ENCODE measurements at places on chromosomes 13 and 19.
A peak's percentile ranks its signal among the peaks of the same experiment; 100 is the strongest.

- DNase-seq = no peak
Observed at GRCh38 chr13:82248762-82249161, 1633.5 kb downstream of the SLITRK1 start.

DNA sequence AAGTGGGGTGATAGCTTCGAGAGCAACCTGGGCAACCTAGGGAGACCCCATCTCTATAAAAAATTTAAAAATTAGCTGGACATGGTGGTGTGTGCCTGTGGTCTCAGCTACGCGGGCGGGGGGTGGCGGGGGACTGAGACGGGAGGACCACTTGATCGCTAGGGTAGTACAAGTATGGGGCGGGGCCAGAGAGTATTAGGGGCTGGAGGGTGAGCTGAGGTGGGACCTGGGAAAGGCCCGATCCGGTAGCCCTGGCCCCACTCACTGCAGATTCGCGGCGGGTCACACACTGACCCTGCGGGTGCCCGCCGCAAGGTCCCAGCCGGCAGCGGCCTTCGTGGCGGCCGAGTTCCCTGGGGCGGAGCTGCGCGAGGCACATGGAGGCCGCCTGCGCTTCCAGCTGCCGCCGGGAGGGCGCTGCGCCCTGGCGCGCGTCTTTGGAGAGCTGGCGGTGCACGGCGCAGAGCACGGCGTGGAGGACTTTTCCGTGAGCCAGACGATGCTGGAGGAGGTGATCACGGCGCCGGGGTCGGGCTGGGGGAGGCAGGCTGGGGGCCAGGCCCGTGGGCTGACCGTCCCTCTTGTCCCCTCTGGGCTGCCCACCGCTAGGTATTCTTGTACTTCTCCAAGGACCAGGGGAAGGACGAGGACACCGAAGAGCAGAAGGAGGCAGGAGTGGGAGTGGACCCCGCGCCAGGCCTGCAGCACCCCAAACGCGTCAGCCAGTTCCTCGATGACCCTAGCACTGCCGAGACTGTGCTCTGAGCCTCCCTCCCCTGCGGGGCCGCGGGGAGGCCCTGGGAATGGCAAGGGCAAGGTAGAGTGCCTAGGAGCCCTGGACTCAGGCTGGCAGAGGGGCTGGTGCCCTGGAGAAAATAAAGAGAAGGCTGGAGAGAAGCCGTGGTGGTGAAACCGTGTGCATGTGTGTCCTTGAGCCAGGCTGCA, 2.0 kb upstream of the ARHGAP45 start:
- DNase-seq = no peak

- peak; percentile 41 for DNase-seq
Observed at GRCh38 chr13:107373551-107373950, 805.6 kb upstream of the ARGLU1 start.

- no peak for DNase-seq
Observed at GRCh38 chr19:13012690-13013608, 17.7 kb downstream of the NFIX start.

DNA sequence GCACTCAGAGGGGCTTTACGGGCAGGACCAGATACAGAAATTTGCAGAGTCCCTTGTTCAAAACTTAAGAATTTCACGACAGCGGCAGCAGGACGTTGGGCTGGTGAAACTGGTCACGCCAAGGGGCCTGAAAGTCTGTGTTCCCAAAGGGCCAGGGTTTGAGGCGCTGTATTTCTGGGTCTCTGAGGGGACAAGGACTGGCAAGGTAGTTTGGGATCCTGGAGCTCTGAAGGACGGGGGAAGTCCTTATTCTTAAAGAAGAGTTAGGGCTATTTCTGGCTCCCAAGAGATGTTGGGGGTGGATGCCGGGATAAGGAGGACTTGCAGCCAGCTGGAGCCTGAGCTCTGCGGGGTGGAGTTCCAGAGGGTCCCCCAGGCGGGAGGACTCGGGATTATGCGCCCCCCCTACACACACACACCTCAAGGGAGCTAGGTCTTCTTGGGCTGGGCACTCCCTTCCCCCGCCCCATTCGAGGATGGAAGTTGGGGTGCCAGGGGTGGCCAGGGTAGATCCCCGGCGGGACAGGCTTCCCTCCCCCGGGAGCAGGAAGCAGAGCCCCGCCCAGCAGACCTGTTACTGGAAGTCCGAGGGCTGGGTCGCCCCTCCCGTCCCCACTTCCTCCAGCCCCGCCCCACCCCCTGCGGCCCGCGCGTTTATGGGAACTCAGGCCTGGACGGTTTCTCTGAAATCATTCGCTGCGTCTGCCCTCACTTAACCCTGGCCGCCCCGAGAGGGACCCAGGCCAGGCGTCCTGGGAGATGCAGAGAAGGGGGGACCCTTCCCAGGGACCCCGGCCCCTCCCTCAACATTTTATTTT, 5.6 kb downstream of the BCL3 start:
- DNase-seq = no peak

DNA sequence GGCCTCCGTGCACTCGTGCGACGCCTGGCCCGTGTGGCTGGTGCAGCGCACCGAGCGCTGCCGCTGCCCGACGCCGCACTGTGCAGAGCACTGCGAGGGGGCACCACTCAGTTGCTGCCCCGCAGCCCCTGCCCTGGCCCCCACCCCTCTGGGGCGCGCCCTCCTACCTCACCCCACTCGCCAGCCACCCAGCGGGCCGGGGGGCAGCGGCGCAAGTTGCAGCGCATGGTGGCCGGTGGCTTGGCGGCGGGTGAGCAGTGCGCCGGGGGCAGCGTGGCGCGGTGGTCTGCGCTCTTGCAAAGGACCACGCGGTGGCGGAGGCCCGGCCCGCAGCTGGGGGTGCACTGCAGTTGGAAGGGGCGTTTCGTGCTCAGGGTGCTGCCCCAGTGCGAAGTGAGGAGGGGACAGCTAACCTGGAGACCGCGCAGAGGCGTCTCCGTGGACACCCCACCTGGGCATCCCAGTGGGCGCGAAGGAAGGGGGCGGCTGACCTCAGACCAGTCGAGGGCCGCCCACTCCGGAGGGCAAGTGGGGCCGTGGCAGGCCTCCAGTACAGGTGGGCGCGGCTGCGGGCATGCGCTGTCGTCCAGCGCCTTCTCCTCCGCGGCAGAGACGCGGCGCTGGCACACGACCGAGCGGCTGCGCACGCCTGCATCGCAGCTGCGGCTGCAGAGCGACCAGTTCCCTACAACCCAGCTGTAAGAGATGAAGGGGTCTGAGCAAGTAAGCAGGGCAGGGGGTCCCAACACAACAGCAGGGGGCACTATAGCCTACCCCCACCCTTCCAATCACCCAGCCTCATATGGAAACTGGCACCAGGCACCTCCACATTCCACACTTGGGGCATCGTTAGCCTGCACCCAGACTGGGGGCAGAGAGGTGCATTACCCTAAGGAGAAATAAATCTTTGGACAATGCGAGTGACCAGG, 8.0 kb upstream of the MYO1F start:
- no peak for DNase-seq

- DNase-seq = no peak
Observed at GRCh38 chr13:83350569-83350968, 531.7 kb downstream of the SLITRK1 start.

GRCh38 chr13:94758436-94758960, 46.2 kb upstream of the SOX21 start:
- DNase-seq = no peak

- no peak for DNase-seq
Observed at GRCh38 chr13:34201050-34201913, 383.3 kb downstream of the RFC3 start.

- DNase-seq = no peak
Observed at GRCh38 chr19:5515737-5516136, 52.0 kb downstream of the TINCR start.

DNA sequence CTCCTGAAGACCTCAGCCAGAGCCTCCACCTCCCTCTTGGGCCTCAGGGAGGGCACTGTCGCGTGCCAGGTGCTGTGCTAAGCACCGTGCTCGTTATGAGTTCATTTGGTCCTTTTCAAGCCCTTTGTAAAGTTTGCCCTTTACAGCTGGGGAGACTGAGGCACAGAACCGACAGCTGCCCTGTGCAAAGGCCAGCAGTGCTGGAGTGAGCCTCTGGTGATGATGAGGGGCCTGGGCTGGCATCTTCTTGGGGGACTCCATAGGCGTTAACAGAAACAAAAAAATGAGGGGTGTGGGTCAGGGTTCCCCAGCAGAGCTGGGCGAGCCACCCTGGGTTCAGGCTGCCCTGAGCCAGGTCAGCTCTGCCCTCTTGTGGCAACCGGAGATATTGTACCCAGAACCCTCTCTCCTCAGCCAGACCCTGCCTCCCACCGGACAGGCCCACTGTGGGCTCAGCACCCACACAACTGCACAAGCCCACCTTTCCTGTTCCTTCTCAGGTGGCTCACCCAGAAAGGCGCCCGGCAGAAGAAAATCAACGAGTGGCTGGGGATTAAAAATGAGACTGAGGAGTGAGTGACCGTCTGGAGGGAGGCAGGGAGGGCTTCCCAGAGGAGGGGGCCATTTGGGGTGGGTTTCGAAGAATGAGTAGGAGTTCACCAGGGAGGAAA, 5.5 kb upstream of the IFI30 start:
- no peak for DNase-seq

DNA sequence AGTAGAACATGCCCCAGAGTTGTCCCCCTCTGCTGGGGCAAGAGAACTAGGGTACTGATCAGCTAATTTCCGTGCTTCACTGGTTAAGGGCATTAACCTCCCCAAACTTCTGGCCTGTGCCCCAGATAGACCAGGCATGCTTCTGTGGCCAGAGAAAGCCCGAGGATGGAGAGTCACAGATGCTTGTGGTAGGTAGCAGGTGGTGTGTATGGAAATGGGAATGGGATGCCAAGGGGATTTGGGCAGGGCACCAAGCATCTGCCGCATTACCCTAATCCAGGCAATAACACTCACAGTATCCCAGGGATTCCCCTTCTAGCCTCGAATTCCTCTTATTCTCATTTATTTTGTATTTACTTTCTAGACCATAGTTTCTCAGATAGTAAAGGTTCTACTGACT, 124.8 kb upstream of the KLF12 start:
- no peak for DNase-seq

DNA sequence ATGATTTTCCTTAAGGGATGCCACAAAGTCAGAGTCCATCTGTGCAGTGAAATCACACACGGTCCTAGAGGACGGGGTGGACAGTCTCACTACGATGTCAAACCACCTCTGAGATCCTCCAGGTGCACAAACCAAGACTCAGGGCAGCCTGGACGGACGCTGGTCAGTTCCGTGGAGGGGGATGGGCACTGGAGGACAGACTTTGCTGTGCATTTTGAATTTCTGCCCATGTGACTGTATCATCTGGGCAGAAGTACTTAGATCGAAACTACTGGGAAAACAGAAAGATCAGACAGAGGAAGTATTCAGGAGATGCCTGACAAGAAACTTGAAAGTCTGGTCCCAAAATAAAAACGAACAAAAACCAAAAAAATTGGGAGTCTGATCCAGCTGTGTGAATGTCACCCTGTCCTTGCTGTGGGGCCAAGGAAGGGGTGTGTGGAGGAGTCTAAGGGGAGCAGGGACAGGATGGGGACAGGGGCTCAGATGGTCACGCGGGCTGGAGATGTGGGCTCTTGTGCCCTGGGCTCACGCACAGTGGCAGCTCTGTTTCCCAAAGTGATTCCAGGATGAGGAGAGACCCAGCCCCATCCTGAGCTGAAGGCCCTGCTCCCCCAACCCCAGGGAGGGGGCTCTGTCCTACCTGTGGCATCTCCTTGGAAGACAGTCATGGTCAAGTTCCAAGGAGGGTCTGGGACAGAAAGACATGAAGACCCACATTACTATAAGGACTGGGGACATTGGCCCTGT, 1.5 kb downstream of the SIGLEC8 start:
- no peak for DNase-seq

DNA sequence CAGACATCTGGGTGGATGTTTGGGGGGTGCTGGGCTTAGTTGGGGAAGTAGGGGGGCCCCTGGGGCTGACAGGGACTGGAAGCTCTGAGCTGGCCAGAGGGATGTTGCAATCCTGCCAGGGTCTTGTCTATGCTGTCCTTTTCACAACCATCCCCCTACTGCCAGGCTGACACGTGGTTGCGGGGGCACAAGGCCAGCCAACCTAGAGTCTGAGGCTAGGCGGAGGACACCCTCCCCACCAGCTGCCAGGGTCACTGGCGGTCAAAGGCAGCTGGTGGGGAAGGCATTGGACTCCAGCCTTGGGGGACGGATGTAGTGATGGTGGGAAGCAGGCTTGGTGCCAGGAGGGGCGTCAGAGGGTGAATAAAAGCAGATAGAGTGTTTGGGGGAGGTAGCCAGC, 1.6 kb upstream of the APOC1 start:
- no peak for DNase-seq

DNA sequence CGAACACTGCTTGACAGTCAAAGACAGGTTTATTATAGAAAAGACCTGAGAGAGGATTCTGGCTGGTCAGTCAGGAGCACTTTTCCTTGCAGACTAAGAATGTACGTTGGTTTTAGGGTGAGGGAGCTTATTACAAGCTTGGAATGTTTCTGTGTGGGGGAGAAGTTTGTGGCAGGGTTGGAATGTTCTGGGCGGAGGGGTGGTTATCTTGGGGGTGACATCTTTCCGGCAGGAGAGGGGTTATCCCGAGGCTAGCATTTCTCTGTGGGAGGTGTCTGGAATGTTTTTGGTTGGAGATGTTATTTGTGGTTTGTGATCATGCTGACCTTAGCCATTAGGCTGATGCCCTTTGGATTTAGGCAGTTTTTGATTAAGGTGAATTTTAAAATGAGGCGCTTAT, 61.8 kb downstream of the ZNF136 start:
- no peak for DNase-seq

DNA sequence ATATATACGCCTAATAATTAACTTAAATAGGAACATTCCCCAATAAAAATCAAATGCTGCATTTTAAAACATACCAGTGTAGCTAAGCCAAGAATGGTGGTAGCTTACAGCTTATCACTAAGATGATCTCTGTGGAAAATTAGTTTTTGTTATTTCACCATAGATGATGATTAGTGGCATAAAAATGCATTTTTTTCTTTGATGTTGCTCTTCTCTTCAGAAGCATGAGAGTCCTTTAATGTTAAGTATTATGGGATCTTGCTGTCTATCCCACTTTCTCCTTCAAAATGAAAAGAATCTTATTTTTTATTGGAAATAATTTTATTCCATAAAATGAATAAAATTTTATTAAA, 731.0 kb downstream of the SLITRK1 start:
- no peak for DNase-seq

DNA sequence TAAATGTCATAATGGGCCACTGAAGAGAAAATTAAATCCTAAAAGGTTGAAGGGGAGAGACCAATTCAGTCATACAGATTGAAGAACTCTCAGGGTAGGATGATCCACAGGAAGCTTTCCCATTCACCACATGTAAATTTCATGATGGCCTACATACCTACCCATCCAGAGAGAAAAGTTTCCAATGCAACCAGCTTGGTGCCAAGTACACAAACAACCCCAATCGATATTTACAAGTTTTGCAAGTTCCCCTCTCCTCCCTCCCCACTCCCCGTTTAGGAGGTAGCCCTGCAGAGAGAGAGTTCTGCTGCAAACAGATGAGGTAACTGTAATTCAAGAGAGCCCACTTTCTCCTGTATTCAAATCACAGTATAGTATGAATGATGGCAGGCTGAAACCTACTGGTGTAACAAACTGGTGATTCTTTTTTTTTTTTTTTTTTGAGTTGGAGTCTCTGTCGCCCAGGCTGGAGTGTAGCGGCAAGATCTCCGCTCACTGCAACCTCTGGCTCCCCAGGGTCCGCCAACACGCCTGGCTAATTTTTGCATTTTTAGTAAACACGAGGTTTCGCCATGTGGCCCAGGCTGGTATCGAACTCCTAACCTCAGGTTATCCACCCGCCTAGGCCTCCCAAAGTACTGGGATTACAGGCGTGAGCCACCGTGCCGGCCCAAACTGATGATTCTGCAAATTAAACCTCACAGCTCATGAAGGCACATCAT, 14.4 kb downstream of the FOXO1 start:
- no peak for DNase-seq
